ENCODE measurements at places on chromosomes 11 and 22.

GRCh38 chr11:128741916-128742315 is 48.0 kb downstream of the FLI1 start:
- DNase-seq: no peak

- no peak for DNase-seq
Measured at GRCh38 chr11:866481-866880, 23.8 kb downstream of the TSPAN4 start.

DNA sequence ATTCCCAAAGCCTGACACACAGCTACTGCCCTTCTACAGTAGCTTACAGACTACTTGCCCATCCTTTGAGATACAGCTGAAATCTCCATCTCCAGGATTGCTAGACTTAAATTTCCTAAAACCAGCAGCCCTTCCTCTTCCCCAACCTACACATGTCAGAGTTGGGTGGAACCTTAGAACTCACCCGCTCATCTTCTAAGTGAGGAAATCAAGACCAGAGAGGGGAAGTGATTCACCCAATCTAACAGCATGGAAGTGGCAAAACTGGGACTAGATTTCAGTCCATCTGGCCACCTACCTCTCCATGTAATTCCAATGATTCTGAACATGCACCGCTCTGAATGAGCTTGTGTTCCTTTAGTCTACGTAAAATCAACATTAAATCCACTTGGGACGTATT is 1.0 kb upstream of the TMEM86A start:
- no peak for DNase-seq

DNA sequence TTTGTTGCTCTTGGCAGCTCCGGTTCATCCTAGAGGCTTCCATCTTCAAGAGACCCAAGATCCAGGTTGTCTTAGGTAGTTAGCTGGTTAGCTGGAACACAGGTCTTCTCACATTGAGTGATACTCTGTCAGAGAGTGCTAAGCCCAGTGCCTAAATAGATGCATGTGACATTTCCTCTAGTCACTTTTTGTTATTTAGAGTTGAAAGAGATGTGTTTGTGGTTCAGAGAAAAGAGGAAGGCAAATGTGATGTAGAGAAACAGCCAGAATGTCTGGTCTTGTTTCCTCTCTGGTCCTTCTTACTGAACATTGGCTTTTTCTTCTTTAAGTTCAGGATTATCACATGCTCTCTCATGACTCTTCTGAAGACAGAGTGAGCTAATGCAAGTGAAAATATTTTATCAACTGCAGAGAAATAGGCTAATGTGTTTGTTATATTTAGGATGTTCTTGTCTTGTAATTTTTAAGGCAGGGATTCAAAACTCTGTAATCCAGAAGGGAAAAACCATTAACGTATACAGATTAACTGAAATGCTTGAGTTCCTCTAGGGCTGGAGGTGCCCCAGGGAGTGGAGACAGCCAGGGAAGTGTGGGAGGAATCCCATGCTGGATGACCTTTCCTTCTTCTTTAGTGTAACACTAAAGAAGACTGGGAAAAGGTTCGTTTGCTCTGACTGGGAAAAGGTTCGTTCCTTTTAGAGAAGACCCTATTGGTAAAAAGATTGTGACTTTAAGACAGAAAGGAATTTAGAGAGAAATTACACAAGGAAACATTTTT is 75.4 kb downstream of the SWAP70 start:
- DNase-seq: no peak

DNA sequence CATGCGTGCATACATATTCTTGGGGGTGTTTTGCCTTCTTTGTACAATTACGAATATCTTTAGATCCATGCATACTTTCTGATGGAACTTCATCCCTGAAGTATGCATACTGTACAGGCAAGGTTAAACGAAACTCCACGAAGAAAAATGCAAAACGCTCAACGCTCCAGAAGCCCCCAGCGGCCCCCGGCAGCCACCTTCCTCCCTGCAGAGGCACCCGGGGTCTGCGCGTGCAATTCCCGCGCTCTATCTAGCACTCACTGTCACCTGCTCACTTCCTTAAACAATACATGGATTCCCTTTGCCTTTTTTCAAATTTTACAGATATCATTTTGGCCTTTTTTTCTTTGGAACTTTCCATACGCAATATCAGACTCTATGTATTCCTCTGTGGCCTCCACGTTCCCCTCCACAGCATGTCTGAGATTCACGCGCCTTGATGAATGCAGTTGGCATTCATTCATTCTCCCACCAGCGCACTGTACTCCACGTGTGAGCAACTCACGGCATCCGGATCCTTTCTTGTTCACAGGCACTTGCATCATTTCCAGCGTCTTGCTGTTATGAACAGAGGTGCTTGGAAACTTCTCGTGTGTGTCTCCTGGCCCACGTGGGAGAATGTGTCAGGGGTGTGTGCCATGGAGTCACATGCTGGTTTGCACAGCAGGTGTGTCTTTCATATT is 214.3 kb downstream of the CTTN start:
- DNase-seq: no peak
